ENCODE measurements at places on chromosomes 7 and 10. TPM values are rescaled to one million over a fixed set of nuclear protein-coding genes. Genes with fewer than 3 reads are reported as not detected.

Gene TFR2
- 0.38 TPM for total RNA-seq

Gene DMTF1
- total RNA-seq, result 132 TPM

Gene FKBP14
- 42.4 TPM for total RNA-seq

Gene MYL10
- not detected for total RNA-seq

Gene LMTK2
- 23.1 TPM for total RNA-seq

Gene EFCAB10
- not detected for total RNA-seq

Gene BTBD16
- not detected for total RNA-seq
